ENCODE measurements at places on chromosomes 1 and 21.

DNA sequence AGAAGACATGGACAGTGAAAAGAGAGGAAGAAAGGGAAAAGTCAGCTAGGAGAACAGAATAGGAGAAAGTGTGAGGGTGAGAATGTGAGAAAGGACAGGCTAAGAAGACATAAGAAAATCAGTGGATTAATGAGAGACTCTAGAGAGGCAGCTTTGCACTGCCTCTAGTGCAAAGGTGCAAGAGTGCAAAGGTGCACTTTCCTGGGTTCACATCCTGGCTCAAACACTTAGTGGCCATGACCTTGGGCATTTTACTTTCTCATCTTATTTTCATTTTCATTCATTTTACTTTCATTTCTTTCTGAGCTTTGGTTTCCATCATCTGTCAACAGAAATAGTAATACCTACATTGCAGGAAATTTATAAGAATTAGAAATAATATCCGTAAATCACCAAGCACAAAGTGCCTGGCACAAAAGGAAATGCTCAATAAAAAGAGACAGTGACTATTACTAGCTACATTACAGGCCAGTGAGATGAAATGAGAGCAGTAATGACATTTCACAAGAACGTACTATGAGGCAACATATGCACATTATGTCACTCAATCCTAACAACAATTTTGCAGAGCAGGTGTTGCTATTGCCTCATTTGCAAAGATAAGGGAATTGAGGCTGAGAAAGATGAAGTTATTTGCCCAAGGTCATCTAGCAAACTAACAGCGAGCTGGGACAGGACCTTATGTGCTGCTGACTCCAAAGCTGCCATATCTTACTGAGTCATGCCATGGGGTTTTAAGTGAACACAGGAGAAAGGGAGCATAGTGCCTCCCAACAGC is 107.0 kb upstream of the TLR5 start:
- DNase-seq, result no peak

DNA sequence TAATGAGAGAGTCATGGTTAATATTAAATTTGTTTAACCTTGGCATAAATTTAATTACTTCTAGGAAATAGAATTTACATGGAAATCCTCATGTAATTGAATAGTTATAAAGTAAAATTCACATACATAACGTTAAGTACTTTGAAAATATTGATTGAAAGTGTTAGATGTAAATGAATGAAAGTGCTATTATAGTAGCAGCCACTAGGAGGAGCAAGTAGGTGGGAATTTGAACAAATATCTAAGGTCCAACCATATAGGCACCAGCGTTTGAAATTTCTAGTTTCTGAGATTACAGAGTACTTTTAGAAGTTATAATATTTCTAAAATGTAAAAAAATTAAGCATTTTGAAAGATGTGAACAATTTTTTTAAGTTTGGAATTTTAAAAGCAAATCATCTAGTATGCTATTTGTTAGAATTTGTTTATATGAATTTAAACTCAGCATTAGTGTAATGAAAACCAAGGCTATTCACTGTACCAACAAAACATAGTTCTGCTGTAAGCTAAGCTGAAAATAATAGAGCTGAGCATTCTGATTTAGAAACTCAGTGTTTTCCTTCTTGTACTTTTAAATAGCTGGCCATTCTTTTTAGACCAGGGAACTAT is 3.3 kb downstream of the B3GALT2 start:
- no peak for DNase-seq

DNA sequence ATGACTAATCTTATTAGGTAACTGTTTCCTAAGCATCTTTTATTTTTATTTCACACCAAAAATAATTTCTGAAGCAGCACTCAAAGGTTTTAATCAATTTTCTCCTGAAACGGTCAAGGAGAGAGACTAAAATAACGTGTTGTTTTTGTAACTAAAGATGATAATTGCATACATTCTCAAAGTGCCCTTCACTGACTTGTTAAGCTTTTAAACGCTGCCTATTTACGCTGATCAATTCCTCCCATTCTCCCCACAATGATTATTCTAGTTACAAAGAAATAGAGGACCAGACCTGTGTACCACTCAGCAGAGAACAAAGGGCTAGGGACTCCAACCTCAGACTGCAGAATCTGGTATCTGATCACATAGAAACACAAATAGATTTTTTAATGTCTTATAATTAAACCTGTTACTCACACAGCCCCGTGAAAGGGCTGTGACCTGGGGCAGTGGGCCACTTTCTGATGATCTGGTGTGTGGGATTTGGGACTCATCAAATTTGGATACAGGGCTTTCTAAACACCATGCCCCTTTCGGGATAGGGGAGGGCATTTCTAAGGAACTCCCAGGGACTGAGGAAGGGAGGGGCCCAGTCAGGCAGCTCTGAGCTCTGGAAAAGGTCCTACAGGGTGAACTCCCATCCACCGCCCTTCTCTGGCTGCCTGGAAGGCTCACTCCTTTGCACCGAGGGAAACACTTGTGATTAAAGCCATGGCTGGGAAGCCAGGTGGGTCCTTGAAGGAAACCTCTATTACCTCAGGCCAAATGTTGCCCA is 65.2 kb downstream of the BCAR3 start:
- no peak for DNase-seq

DNA sequence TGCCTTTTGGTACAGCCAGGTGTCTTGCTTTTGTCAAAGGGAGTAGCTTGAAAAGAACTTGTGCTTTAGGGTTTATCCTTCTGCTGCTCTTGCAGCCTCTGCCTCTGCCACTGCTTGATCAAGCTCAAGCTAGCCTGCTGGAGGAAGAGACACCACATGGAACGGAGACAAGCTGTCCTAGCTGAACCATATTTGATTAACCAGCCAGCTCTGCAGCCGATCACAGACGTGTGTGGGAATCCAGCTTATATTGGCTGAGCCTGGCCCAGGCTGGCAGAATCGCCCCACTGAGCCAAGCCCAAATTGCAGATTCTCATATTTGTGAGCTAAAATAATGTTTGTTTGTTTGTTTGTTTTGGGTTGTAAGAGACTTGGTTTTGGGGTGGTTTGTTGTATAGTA is 18.7 kb upstream of the FAM78B start:
- no peak for DNase-seq

DNA sequence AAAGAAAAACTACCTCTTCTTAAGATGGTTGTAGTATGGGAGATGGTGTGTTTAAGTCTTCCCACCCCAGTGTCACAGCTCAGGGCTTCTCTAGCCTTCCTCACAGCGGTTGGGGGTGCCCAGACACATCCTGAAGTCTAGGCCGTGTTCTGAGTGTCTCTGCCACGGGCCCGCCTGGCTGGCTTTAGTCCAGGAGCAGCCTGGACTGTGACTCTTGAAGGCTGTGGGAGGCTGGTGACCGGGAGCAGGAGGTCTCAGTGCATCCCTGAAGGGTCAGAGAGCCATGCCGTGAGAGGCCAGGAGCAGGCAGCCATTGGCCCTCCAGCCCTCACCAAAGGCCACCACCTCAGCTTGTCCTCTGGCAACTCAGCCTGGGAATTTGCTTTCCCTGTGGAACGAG is 4.5 kb downstream of the EPHX1 start:
- no peak for DNase-seq

DNA sequence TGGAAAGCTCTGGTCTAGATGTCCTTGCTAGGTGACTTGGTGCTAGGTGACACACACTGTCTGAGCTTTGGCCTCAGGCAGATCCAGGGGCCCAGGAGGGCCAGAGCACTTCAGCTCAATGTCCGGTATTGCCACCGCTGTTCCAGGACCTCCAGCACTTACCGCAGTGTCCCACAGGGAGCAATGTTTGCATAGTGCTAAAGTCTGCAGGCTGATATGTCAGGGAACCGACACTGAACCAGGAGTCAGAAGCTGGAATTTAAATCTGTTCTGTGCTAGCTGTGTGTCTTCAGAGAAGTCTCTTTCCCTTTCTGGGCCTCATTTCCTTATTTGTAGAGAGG is 19.3 kb downstream of the DHCR24 start:
- DNase-seq, result no peak

DNA sequence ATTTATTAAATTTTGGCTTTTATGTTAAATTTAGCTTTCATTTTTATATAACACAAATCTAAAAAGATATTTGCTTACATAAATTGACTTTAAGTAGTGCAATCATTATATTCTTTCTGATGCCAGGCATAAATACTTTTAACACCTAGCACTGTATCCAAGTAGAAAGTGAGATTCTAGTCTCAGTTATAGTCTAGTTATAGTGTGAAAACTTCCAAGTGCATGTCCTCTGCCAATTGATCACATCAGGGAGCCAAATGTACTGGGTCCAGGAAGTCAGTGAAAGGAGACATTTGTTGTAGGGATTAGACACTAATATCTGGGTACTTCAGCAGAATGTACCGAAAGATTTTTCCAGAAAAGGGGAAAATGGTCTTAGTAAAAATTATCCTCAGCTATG is 290.7 kb upstream of the ZRANB2 start:
- no peak for DNase-seq

- no peak for DNase-seq
These were observed 136.3 kb upstream of the SLC44A3 start for GRCh38 chr1:94683886-94684285.

GRCh38 chr1:2348346-2349325 is 42.7 kb downstream of the MORN1 start:
- DNase-seq, result no peak

GRCh38 chr1:207863893-207864535 is 46.9 kb downstream of the CD34 start:
- no peak for DNase-seq

- DNase-seq, result no peak
These were observed 26.9 kb downstream of the UCK2 start for GRCh38 chr1:165854101-165854845.

DNA sequence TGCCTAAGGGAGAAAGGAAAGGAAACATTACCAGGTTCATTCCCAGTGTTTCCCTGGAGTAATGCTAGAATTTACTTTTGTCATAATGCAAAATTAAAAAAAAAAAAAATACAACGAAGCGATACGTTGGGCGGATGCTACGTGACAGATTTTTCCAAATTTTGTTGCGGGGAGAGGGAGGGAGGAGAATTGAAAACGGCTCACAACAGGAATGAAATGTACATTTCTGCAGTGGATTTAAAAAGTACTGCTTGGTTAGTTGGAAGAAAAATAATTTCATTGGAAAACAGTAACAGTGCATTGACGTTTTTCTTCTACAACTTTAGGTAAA is 157.5 kb downstream of the RUNX1 start:
- DNase-seq, result no peak

- DNase-seq, result no peak
These were observed 29.3 kb downstream of the KIRREL1 start for GRCh38 chr1:158022554-158023312.

DNA sequence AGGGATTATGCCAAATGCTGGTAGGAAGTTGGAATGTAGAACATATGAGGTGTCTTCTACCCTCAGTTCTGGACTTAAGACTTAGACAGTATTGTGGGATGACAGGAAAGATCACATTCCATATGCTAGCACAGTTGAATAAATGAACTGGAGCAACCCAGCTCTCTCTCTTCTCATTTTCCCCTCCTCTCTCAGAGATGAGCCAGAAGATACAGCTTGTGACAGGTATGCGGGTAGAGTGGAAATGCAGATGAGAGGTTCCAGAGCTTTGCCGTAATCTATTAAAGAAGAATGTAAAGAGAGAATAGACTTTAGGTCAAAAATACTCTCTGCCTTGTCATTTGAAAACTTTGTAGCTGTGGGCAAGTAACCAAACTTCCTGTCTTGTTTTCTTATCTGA is 32.5 kb upstream of the HMCN1 start:
- DNase-seq, result no peak

GRCh38 chr1:202164271-202165037 is 4.1 kb upstream of the PTPN7 start:
- DNase-seq, result peak; percentile 45

Measured in activated CD8-positive, alpha-beta memory T cell treated with anti-CD3 and anti-CD28 coated beads for 4 hours (primary cell).